Heart left ventricle (tissue), 16 donors: ENCODE measurements at places on chromosomes 16 and 17. TPM values are rescaled to one million over a fixed set of nuclear protein-coding genes. Genes with fewer than 3 reads are reported as not detected.

The GPATCH8 gene
- total RNA-seq = 21.5 TPM

- no peak for DNase-seq
Measured at GRCh38 chr16:15855704-15856003, 1.2 kb downstream of the MYH11 start.

GRCh38 chr16:30949650-30950515 lies 1.0 kb downstream of the ORAI3 start:
- peak; percentile 93 for DNase-seq

The MT1A gene
- total RNA-seq = 4.0 TPM

The ASGR1 gene
- total RNA-seq = 0.28 TPM

- no peak for DNase-seq
Measured at GRCh38 chr17:22461460-22462145, 769.3 kb downstream of the KCNJ18 start.

DNA sequence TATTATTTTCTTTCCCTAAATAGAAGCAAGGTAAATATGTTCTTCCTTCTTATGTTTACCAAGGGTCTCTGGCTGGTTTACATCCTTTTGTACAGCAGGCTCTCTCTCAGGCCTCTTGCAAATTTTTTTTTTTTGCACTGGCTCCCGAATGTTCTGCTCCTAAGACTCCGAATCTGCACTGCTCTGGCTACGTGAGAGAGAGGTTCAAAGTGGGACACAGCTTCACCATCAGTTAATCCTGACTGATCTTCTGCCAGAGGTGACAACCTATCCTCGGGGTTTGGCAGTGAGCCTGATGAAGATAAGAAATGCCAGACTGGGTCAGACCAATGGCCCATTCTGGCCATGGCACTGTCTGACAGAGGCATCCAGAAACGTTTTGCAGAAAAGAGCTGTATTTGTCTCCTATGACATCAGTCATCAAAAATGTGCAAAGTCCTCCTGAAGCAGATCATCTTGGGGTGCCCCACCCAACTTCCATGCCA lies 136.9 kb downstream of the GRIN2A start:
- DNase-seq = no peak

The KRTAP4-3 gene
- not detected for total RNA-seq
